ENCODE measurements at places on chromosomes 7 and 10. TPM values are rescaled to one million over a fixed set of nuclear protein-coding genes. Genes with fewer than 3 reads are reported as not detected.

GRCh38 chr10:4384245-4384644, 441.8 kb upstream of the AKR1E2 start:
- H3K27me3 ChIP-seq, result no peaks in the 10 kb centered on the region
- DNase-seq, result no peak
- H3K27ac ChIP-seq, result no peak overlapping the region
- no peak overlapping the region for H3K4me3 ChIP-seq

- no peak overlapping the region for H3K4me3 ChIP-seq
- no peaks in the 10 kb centered on the region for H3K36me3 ChIP-seq
- no peak for DNase-seq
Observed at GRCh38 chr7:45922810-45923209, 1.7 kb upstream of the IGFBP3 start.

GRCh38 chr7:28360739-28361138, 51.6 kb upstream of the CREB5 start:
- H3K36me3 ChIP-seq, result no peaks in the 10 kb centered on the region
- no peaks in the 10 kb centered on the region for H3K4me1 ChIP-seq
- H3K27ac ChIP-seq, result no peak overlapping the region
- DNase-seq, result peak; percentile 10
- no peaks in the 10 kb centered on the region for H3K27me3 ChIP-seq

Gene GSTO1
- total RNA-seq, result 167 TPM

Gene PLAU
- 1.8 TPM for total RNA-seq

Gene EBLN1
- total RNA-seq, result not detected

Gene LIPM
- not detected for total RNA-seq

Gene KIF20B
- 43.9 TPM for total RNA-seq

GRCh38 chr10:104331208-104331838, 6.9 kb downstream of the ITPRIP start:
- no peaks in the 10 kb centered on the region for H3K36me3 ChIP-seq
- H3K4me1 ChIP-seq, result peaks cover 28% of the 10 kb centered on the region
- no peak overlapping the region for H3K4me3 ChIP-seq
- H3K27me3 ChIP-seq, result no peaks in the 10 kb centered on the region

Gene AKR1C2
- total RNA-seq, result 28.8 TPM

Gene ABI1
- total RNA-seq, result 95.8 TPM

GRCh38 chr10:133039107-133039802, 48.5 kb upstream of the ADGRA1 start:
- peaks cover 31% of the 10 kb centered on the region for H3K4me1 ChIP-seq
- peak; percentile 33 for DNase-seq
- no peak overlapping the region for H3K27ac ChIP-seq
- H3K4me3 ChIP-seq, result peak overlapping the region; percentile 14
- H3K27me3 ChIP-seq, result no peaks in the 10 kb centered on the region

DNA sequence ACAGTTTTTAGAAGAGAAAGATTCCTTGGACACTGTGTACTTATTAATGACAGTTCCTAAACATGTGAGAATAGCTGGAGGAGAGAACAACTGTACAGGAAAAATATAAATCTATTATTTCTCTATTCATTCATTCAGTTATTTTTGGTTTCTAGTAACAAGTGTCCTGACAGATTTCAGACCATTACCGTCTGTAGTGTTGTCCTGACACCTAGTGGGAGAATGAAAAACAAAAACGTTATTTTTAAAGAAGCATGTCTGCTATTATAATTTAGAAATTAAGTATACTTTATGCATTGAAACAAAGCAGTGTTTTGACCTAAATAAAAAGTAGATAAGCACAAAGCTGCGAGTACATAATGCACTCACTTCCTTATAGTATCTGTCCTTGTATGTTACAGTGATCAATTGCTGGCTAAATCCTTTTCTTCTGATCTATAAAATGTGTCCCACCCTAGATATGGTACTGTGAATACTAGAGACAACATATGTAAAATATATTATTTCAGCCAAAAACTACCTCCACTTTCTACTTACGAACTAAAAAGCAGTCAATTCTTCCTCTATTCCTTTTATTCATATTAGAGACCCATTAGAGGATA, 575.6 kb downstream of the ARL4A start:
- no peaks in the 10 kb centered on the region for H3K36me3 ChIP-seq
- H3K27ac ChIP-seq, result no peak overlapping the region
- no peaks in the 10 kb centered on the region for H3K27me3 ChIP-seq
- H3K4me3 ChIP-seq, result no peak overlapping the region
- H3K4me1 ChIP-seq, result no peaks in the 10 kb centered on the region

DNA sequence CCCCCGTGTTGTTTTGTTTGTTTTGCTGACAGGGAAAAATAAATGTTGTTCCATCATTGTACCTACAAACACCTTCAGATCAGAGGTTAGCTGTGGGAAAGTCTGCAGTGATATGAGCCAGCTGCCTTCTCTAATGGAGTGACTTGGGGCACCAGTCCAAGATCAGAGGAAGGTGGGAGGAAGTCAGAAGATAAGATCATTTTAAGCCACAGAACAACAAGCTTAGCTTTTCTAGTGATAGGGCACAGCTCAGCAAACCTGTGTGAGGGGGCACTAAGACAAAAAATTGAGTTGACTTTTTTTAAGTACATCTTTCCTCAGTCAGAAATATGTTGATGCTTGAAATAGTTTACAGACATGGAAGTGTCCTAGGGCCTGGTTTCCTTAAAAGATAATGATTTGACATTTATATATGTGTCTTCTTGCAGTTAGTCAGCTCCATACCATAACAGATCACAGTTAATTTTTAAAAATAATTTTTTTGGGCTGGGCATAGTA, 240.3 kb upstream of the KAT6B start:
- H3K36me3 ChIP-seq, result no peaks in the 10 kb centered on the region
- H3K4me1 ChIP-seq, result peaks cover 11% of the 10 kb centered on the region
- no peaks in the 10 kb centered on the region for H3K27me3 ChIP-seq
- H3K27ac ChIP-seq, result peak overlapping the region; percentile 25

- no peaks in the 10 kb centered on the region for H3K36me3 ChIP-seq
- H3K27me3 ChIP-seq, result no peaks in the 10 kb centered on the region
- H3K4me1 ChIP-seq, result no peaks in the 10 kb centered on the region
Observed at GRCh38 chr7:121689749-121690148, 183.2 kb upstream of the PTPRZ1 start.

Gene ACADSB
- 23.5 TPM for total RNA-seq

- DNase-seq, result no peak
- H3K4me3 ChIP-seq, result no peak overlapping the region
Observed at GRCh38 chr10:129745186-129745750, 218.8 kb downstream of the EBF3 start.

- no peak overlapping the region for H3K27ac ChIP-seq
- H3K4me3 ChIP-seq, result no peak overlapping the region
- H3K4me1 ChIP-seq, result peaks cover 15% of the 10 kb centered on the region
- no peaks in the 10 kb centered on the region for H3K27me3 ChIP-seq
- DNase-seq, result no peak
- H3K36me3 ChIP-seq, result no peaks in the 10 kb centered on the region
Observed at GRCh38 chr10:75552171-75552570, 120.7 kb downstream of the LRMDA start.

DNA sequence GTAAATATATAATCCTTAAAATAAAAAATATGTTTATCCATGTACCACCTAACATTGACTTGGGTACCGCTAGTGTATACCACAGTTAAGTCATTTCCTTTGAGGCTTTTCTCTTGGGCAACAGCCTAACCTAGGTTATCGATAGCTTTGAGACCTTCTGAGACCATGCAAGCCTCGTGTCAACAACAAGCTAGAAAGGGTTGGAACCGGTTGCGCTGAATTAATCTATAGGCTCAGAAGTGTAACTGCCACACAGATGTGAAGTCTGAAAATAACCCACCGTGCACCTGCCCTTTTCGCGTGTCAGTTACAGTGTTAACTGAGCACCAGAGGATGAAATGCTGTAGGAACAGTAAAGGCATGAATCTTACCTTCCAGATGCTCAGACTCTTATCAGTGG, 59.8 kb downstream of the ARID5B start:
- H3K36me3 ChIP-seq, result peaks cover 4% of the 10 kb centered on the region
- H3K27me3 ChIP-seq, result no peaks in the 10 kb centered on the region
- H3K4me1 ChIP-seq, result peaks cover 59% of the 10 kb centered on the region
- DNase-seq, result no peak
- peak overlapping the region; percentile 84 for H3K27ac ChIP-seq

- no peaks in the 10 kb centered on the region for H3K36me3 ChIP-seq
- H3K27me3 ChIP-seq, result no peaks in the 10 kb centered on the region
- H3K27ac ChIP-seq, result no peak overlapping the region
Observed at GRCh38 chr10:2476812-2477553, 590.4 kb upstream of the PFKP start.

DNA sequence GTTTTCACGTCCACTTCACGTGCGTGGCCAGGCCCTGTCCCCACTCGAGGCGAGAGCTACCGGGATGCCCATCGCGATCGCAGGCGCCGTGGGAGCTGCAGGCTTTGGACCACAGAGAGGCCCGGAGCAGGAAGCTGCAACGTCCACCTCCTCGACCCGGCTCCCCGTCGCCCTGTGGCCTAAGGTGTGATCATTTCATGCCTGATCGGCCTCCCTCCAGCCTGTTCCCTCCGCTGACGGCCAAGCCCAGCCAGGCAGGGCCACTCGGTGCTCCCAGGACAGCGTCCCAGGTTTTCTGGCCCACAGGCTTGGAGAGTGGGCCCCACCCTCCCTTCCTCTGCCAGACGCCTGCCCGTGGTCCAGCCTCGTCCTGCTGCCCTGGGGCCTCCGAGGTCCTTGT, 19.6 kb downstream of the KNDC1 start:
- H3K4me3 ChIP-seq, result no peak overlapping the region
- no peak for DNase-seq
- H3K4me1 ChIP-seq, result no peaks in the 10 kb centered on the region
- no peak overlapping the region for H3K27ac ChIP-seq
- H3K27me3 ChIP-seq, result no peaks in the 10 kb centered on the region

DNA sequence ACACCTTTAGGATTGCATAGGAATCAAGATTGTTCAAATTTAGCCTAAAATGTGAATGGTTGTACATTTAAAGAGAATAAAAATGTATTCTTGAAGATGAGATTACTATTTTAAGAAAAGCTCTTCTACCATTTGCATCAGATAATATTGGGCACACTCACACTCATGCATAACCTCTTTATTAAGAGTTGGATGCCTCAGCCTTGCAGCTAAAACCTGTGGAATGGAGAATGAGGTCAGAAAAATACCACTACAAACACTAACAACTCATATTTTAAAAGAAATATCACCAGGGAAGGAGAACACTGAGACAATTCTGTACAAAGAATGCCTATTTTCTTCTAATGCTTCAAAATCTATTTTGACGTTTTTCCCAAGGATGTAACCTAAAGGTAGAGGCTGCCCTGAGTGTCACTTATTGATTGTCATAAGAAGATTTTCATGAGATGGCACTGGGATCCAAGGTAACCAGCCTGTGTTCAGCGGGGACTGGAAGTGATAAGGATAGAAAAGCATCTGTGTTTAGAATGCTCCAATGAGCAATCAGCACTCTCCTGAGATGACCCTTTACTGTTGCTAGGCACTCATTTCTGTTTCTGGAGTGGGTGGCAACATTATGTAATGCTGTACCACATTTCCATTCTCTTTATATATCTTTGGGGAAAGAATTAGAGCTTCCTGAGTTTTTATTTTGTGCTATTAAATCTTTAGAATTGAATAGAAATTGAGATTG, 26.6 kb downstream of the REEP3 start:
- peaks cover 16% of the 10 kb centered on the region for H3K4me1 ChIP-seq
- no peaks in the 10 kb centered on the region for H3K36me3 ChIP-seq
- no peak for DNase-seq
- no peak overlapping the region for H3K27ac ChIP-seq
- no peak overlapping the region for H3K4me3 ChIP-seq

DNA sequence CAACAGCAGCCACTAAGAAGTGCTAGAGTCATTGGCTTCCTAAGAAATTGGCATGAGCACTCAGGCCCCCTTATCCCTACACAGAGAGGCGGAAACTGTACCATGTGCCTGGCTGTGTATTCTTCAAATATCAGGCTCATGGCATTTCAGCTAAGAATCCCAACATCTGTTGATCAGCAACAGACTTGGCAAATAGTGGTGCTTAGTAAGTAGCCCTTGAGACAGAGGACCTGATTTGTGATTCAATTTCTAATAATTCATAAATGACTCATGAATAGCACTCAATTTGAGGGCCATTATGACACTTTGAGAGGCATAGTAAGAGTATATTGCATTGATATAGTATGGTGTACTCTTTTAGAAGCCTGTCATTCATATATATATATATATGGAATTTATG, 309.1 kb downstream of the LRMDA start:
- H3K27ac ChIP-seq, result no peak overlapping the region
- H3K27me3 ChIP-seq, result no peaks in the 10 kb centered on the region
- H3K36me3 ChIP-seq, result no peaks in the 10 kb centered on the region
- H3K4me1 ChIP-seq, result peaks cover 9% of the 10 kb centered on the region
- H3K4me3 ChIP-seq, result no peak overlapping the region

DNA sequence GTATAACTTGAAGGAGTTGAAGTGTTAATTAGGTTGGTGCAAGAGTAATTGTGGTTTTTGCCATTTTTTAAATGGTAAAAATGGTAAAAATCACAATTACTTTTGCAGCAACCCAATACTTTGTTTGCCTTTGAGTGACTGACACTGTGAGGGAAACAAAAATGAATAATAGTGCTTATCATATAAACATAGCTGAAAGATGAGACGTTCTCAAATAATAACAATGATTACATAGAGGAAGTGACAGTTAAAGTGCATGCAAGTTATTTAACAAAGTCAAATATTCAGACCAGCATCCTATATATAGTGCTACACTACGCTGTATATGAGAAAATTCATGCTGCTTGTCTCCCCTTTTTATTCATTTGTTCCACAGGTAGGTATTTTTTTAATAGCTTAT, 4.7 kb upstream of the HBP1 start:
- no peak for DNase-seq
- no peaks in the 10 kb centered on the region for H3K27me3 ChIP-seq
- no peak overlapping the region for H3K4me3 ChIP-seq
- H3K36me3 ChIP-seq, result no peaks in the 10 kb centered on the region
- H3K27ac ChIP-seq, result no peak overlapping the region

- DNase-seq, result no peak
- H3K36me3 ChIP-seq, result no peaks in the 10 kb centered on the region
- H3K4me3 ChIP-seq, result no peak overlapping the region
- H3K4me1 ChIP-seq, result no peaks in the 10 kb centered on the region
- no peaks in the 10 kb centered on the region for H3K27me3 ChIP-seq
Observed at GRCh38 chr7:4822677-4823076, 39.2 kb downstream of the PAPOLB start.

- H3K4me1 ChIP-seq, result no peaks in the 10 kb centered on the region
- H3K4me3 ChIP-seq, result no peak overlapping the region
- DNase-seq, result no peak
- no peak overlapping the region for H3K27ac ChIP-seq
Observed at GRCh38 chr7:90512821-90513254, 43.4 kb downstream of the PTTG1IP2 start.

- no peak overlapping the region for H3K4me3 ChIP-seq
Observed at GRCh38 chr10:123494301-123494808, 171.8 kb upstream of the GPR26 start.

Gene UNCX
- total RNA-seq, result not detected

Gene PKD2L1
- total RNA-seq, result not detected
